Memory B cell (primary cell): ENCODE measurements at places on chromosomes 6 and 20.

GRCh38 chr20:56347628-56348304 lies 11.0 kb upstream of the FAM210B start:
- DNase-seq: no peak

- no peak for DNase-seq
Observed at GRCh38 chr6:161410736-161411135, 136.9 kb upstream of the AGPAT4 start.

DNA sequence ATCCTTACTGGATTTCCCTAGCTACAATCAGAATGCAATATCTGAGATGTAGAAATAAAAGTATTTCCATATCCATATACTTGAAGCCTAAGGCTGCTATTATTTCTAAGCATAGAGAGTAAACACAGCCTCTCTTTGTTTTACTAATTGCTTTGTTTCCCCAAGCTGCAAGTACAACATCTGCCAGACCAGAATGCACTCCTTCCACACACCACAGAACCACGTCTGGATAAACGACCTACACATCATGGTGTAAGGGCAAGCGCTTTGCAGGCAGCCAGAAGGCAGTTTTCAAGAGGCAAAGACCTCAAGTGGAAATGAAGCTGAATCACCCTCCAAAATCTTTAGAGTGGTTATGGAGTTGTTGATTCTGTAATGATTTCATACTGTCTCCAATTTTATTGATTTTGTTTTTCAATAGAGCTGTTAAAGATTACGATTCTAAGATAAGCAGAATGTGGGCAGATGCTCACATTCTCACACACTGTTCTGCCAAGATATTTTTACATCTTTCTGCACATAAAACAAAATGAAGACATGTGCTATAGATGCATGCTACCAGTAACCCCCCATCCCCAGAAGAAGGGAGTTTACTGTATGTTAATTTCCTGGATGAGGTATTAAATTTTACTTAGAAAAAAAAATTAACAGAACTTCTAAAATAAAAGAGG lies 88.8 kb downstream of the THEMIS start:
- DNase-seq: no peak

DNA sequence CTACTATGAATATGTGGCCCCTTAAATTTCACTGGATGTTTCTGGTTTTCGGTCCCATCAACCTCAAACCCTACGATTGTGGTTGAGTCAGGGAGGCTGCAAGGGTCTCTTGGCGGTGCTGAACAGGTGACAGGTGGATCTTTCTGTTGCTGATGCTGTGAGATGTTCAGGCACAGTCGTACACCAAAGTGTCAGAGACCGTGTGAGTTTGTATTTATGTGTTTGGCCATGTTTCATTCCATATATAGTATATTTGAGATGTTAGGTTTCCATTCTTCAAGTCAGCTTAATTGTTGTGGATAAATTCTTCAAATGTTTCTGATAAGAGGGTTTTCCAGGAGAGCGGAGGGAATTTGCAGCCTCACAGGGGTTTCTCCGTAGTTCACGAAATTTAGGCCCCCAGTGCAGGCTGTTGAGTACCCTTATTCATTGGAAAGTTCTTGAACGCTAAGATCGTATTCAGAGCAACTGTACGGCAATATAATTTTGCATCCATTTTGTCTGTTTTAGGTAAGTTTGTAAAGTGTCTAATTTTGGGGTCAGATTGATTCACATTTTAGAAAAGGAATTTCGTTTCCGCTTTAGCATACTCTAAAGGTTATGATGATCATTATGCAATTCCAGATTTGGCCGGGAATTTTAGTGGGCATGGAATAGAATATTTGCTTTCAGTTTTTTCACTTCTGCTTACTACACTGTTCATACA lies 1.2 kb downstream of the TAB2 start:
- DNase-seq: peak; percentile 6

- DNase-seq: no peak
Observed at GRCh38 chr20:36408219-36408618, 102.1 kb downstream of the DLGAP4 start.

DNA sequence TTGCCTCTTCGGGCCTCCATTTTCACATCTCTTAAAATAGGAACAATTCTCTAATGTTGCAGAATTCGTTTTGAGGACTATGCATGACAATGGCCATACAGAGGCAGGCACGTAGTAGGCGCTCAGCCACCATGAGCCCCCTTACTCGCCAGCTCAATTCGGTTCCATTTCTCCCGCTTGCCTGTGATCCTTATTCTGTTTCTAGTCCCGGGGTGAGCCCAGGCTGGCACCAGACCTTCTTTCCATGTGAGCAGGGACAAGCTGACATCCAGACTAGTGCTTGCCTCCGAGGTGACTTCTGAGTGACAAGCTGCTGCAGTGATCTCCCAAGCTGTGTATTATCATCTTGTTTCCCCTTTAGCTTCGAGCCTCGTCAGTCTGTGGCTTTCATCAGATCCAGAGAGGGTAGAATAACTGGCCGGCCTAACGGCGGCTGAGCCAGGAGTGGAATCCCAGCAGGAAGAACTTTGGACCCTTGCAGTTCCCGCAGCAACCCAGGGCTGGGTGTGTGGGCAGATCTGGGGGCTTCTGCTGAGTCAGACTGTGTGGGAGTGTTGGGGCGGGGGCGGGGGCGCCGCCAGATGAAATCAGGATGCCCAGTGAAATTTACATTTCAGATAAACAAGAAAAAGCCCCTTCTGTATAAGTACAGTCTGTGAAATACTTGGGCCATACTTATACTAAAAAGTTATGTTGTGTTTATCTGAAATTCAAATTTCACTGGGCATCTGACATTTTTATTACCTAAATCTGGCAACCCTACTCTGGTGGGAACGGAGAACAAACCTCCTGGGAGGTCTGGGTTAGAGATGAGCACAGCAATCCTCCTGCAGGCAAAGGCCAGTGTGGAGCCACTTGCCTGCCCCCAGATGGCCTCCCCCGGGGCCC lies 10.9 kb downstream of the BANF2 start:
- DNase-seq: no peak

- DNase-seq: no peak
Observed at GRCh38 chr6:84848960-84849359, 84.6 kb upstream of the TBX18 start.

GRCh38 chr20:16479666-16480065 lies 93.6 kb downstream of the KIF16B start:
- no peak for DNase-seq

- DNase-seq: peak; percentile 7
Observed at GRCh38 chr20:16069389-16070010, 503.7 kb downstream of the KIF16B start.

DNA sequence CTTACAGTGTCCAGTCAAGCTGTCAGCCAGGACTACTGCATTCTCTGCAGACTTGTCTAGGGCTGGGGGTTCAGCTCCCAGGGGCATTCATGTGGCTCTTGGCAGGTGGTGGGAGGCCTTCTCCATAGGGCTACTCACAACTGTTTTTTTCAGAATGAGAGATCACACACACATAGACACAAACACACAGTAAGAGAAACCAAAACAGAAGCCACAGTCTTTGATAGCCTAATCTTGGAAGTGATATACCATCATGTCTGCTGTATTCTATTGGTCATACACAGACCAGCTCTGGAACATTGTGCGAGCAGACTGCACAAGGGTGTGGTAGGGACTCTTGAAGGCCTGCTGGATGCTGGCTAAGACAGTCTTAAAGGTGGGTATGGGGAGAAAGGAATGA lies 13.5 kb downstream of the TMEM170B start:
- DNase-seq: no peak

GRCh38 chr20:63230800-63231268 lies 4.9 kb upstream of the BIRC7 start:
- no peak for DNase-seq

- no peak for DNase-seq
Observed at GRCh38 chr20:3995067-3995748, 20.1 kb downstream of the RNF24 start.

- DNase-seq: no peak
Observed at GRCh38 chr6:137893726-137894125, 26.7 kb downstream of the TNFAIP3 start.

DNA sequence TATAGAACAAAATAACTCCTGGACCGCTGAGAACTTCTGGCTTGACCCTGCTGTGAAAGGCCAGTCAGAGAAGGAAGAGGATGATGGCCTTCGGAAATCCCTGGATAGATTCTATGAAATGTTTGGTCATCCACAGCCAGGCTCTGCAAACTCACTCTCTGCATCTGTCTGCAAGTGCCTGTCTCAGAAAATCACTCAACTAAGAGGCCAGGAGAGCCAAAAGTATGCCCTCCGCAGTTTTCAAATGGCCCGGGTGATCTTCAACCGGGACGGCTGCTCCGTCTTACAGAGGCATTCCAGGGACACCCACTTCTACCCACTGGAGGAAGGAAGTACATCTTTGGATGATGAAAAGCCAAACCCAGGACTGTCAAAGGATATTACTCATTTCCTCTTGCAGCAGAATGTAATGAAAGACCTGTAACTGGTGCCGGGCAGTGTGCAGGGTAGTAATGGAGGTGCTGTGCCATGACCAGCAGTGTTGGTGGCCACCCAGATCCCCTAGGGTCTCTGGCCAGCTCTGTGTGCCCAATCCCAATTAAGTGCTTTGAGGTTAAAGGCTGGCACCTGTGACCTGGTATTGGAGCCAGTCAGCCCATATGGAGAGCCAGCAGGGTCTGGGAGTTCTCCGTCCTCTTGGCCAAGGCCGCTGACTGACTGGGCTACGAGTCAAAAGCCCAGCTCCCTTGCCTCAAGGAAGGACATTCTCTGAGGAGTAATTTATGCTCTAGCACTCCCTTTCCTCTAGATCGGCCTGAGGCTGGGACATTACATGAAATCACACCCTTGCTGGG lies 87.1 kb downstream of the TRMT6 start:
- no peak for DNase-seq

GRCh38 chr6:12939314-12939713 lies 222.7 kb downstream of the PHACTR1 start:
- no peak for DNase-seq

DNA sequence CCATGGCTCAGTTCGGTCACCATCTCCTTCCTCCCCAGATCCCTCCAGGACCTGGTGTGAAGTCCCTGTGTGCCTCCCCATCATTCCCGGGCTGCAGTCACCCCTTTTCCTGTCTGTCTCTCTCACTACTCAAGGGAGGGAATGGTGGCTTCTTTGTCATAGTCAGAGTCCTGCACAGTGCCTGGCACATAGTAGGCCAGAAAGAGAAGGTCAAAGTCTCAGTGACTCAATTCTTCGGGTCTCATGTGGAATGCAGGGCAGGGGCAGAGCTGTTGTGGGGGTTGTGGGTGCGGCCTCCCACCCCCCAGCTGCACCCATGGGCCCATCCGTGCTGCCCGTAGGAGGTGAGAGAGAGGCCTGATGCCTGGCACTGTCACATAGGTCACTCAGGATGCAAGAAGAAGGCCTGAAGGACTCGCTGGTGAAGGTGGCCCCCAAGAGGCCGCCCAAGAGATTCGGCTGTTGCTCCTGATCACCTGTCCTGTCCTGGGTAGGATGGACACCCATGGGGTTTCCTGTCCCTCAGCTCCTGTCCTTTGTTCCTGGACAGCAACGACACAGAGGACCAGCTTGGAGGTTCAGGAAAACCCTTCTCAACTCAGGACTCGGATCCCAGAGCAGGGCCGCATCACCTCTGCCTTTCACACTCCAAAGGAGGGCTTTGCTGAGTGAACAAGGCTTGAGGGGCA lies 34.1 kb downstream of the RAB44 start:
- DNase-seq: no peak

GRCh38 chr6:38736951-38737350 lies 21.8 kb downstream of the DNAH8 start:
- no peak for DNase-seq

- DNase-seq: no peak
Observed at GRCh38 chr20:21548390-21549035, 34.6 kb upstream of the NKX2-2 start.

DNA sequence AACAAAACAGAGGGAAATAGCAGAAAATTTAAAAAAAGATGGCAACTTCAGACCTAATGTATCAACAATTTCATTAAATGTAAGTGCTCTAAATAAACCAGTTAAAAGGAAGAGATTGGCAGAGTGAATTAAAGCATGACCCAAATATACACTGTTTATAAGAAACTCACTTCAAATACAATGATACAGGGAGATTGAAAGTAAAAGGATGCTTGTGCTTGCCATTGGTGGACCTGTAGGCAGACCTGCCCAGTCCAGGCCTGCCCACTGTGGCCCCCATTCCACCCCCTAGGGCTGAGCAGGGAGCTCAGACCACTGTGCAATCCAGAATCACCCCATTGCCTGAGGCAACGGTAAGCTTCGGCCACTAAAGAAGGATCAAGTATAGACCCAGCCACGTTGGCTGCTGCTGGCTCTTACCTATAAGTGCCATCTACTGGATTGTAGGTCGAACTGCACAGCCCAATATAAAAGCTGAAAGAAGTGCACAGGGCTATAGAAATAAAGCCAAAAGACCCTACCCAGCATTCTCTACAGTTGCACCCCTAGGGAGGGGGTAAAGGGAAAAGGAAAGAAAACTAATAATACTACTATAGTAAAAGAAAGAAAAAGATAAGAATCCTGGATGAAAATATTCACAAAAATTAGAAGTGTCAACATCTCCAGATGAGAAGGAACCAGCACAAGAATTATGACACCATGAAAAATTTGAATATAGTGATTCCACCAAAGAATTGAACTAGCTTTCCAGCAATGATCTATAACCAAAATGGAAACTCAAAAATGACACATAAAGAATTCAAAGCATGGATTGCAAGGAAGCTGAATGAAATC lies 36.1 kb downstream of the PSMB1 start:
- DNase-seq: peak; percentile 24

- DNase-seq: no peak
Observed at GRCh38 chr6:33164665-33165373, 27.4 kb downstream of the COL11A2 start.
